COR-L47 (cell line): ENCODE measurements at places on chromosomes 5 and 9.

GRCh38 chr5:176611435-176611834 is 1.5 kb upstream of the GPRIN1 start:
- DNase-seq = no peak

DNA sequence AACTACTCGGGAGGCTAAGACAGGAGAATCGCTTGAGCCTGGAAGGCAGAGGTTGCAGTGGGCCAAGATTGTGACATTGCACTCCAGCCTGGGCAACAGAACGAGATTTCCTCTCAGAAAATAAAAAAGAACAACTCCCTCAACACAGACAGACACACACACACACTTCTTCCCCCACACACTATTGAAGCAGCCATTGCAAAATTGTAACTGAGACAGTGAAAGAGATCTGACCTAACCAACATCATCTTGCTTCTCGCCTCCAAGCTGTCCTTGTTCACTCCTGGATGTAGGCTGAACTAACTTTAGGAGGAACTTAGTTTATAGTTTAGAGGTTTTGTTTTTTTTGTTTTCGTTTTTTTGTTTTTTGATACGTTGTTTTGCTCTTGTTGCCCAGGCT is 13.0 kb upstream of the PLIN2 start:
- DNase-seq = no peak

GRCh38 chr5:163585206-163585605 is 79.8 kb downstream of the MAT2B start:
- DNase-seq = no peak

DNA sequence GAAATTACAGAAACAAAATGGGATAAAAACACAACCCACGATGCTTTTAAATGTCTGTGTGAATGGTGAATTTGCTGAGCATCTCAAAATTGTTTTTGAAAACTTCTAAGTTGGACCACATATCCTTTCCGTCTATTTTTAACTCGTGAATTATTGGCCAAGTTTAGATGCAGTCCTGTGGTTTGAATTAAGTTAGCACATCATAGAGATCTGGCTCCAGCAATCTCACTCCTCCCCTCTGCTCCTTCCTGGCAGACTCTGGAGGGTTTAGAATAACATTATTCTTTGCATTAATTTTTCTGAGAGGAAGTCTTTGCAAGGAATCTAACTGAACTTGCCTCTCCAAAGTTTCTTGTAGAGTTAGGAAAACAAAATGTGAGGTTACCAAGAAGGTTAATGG is 14.5 kb upstream of the ANKRD55 start:
- no peak for DNase-seq

DNA sequence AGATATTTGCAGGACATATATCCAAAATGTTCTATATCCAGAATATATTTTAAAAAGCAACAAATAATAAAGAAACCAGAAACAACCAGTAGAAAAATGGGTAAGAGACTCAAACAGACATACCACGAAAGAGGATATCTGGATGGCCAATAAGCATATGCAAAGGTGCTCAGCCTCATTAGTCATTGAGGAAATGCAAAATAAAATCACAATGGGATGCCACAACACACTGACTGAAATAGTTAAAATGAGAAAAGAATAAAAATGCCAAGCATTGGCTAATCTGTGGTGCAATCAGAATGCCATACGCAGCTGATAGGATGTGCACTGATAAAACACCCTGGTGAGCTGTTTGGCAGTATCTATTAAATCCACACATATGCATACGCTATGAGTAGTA is 265.8 kb upstream of the ANKH start:
- no peak for DNase-seq

GRCh38 chr9:130433168-130433946 is 11.4 kb upstream of the ASS1 start:
- peak; percentile 25 for DNase-seq

- no peak for DNase-seq
These were observed 144.7 kb downstream of the COL23A1 start for GRCh38 chr5:178445534-178445933.

DNA sequence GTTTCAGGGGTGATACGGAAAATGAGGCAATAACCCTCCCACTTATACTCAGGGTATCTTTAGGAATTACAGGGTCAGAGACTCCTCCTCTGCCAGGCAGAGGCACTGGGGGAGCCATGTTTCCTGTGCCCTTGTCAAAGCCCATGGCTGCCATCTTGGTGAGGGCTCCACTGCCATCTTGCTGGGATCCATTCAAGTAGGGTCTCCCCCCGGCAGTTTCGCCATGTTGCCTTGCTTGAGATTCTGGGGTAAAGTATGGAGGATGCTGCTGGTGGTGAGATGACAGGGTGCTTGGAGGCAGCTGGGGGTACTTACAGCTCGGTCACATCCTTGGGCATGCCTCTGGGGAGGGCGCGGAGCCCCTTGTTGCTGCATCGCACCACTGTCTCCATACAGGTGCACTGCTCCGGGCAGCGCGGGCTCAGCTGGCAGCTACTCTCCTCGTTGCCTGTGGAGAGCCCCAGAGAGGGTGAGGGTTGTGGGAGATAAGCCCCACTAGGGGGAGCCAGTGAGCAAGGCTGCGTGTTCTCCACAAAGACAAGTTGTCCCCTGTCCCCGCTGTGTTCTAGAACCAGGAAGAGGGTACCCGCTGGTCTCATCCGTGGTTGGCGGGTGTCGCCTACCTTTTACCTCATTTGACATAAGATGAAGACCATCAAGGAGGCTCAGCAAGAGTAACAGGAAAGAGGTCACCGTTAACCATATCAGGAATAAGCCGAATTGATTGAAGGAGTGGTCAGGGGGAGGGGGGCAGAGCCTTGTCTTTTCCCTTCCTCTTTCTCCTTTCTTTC is 169.0 kb upstream of the PANK3 start:
- DNase-seq = peak; percentile 1

- no peak for DNase-seq
These were observed 20.2 kb downstream of the DAB2IP start for GRCh38 chr9:121671612-121672155.

- DNase-seq = no peak
These were observed 44.5 kb downstream of the PRDM6 start for GRCh38 chr5:123133438-123134100.

GRCh38 chr5:76143884-76144283 is 60.7 kb downstream of the SV2C start:
- DNase-seq = no peak

GRCh38 chr5:79611046-79611829 is 1.0 kb upstream of the TENT2 start:
- no peak for DNase-seq

- no peak for DNase-seq
These were observed 8.3 kb downstream of the UGCG start for GRCh38 chr9:111904891-111905291.
